ENCODE measurements at places on chromosomes 12 and 14.

- no peak for DNase-seq
Observed at GRCh38 chr12:86081843-86082242, 174.3 kb downstream of the MGAT4C start.

DNA sequence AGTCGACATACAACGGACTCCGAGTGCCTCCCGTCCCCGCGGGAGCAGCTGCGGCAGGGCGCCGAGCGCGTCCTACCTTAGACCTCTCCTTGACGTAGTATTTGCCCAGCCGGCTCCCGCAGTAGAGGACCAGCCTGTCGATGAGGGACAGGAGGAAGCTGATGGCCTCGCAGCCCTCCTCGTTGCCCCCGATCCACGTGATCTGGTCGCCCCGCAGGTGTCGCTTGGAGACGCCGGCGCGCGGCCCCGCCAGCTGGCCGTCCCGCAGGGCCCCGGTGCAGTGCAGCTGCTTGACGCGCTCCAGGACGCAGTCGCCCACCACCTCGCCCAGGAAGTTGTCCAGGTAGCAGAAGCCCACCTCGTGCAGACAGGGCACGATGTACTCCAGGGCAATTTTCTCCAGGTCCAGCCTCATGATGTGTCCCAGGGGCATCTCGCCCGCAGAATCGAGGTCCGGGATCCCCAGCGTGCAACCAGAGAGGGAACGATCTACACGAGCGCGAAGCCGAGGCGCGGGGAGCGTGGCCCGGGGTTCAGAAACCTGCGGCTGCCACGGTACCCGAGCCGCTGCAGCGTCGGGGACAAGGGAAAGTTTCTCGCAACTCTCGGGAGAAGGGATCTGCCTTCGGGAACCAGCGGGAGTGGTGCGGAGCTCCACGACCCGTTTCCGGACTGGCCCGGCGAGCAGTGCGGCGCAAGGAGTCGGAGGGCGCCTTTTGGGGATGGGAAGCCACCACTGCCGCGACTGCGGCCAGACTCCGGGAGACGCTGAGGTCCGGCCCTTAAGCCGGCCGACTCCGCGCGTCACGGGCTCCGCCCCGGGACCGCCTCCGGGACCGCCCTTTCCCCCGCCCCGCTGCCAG, at the start of gene EGLN3:
TSS of gene EGLN3 (minus strand) at position 755 of the 863 bp plus-strand sequence. CDS start at position 433, 322 bp downstream.
- DNase-seq, result peak; percentile 76

DNA sequence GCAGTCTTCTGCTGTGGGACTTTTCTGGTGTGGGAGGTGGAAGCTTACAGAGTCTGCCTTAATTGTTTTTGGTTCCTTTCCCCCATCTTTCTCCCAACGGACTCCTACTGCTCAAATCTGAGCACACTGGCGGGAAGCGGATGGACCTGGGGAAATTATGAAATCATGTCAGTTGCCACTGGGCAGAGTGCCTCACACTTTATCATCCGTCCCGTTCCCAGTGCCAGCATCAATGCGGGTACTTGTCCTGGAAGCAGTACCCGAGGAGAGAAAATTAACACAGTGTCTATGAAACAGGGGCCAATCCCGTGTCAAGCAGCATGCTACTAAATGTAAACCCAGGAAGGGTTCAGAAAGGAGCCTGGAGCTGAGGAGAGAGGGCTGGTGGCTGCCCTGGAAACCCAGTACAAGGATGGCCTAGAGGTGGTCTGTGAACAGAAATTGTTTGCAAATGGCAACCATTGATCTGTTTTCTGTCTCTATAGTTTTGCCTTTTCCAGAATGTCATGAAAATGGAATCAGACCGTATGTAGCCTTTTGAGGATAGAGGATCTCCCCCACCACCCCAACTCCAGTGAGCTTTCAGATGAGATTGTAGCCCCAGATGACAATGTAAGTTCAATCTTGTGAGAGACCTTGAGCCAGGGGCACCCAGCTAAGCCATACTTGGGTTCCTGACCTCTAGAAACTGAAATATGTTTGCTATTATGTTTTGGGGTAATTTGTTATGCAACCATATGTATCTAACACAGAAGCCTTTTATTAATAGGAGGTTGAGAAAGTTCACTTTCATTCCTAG, 908 bp upstream of the CDKL1 start:
- DNase-seq, result no peak

DNA sequence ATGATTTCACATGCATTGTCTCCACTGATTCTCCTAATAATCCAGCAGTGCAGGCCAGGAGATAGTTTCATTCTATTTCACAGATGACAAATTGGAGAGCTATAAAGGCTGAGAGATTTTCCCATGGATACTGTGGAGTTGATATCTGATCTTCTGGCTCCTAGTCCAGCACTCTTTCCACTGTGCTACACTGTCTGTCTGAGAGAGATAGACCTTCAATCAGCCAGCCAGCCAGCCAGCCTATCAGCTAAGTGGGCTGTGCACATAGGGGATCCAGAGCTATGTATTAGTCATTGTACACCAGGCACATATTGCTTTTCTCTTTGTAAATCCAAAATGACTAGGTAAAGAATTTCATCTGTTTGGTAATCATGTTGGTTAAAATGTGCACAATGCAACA, 91.8 kb upstream of the ATP2B1 start:
- peak; percentile 23 for DNase-seq

- no peak for DNase-seq
Observed at GRCh38 chr12:22759769-22760674, 135.1 kb downstream of the ETNK1 start.

- DNase-seq, result no peak
Observed at GRCh38 chr12:56247923-56248322, 10.3 kb downstream of the ANKRD52 start.

DNA sequence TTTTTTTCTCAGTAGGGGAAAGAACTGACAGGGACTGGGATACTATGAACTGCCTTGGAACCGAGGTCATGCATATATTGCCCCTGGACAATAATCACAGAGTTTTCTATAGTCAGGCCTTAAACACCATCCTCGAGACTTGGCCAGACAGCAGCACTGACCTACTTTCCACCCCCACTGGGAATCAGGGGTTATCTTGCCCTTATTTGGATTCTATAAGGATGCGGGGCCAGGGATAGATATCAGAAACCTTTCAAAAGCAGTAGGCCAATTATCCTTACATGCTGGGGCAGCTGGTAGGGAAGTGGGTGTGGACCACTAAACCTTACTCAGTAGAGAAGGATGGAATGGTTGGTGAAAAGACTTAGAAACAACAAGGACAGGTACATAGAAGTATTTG, 2.0 kb downstream of the ZNF219 start:
- DNase-seq, result no peak

GRCh38 chr14:32779840-32780239, 158.8 kb upstream of the NPAS3 start:
- DNase-seq, result no peak

GRCh38 chr14:60346706-60347105, 97.7 kb downstream of the PPM1A start:
- peak; percentile 36 for DNase-seq

DNA sequence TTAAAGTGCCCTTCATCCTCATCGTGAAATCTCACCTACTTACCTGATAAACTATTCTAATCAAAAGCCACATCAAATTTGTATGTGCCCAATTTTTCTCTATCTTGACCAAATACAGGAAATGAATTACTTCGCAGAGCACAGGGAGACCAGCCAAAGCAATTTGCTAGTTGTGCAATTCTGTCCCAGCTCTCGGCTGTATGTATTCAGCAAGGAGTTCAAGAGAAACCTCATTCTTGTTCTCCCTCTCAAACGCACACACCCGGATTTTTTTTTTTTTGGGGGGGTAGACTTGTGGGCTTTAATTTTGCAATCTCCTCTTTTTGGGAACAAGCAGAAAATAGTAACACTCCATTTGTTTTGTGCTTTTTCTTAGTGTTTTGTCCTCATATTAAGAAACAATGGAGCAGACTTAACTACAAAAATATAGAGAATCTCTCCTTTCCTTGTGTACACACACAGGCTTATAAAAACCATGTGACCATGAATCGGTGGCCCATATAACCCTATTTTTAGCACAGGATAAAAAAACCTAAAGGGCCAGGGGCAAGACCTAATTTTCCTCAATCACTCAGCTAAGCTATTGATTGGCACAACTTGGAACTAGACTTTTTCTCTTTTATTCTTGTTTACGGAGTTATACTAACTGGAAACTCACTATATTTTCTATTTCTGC, 64.2 kb downstream of the MBIP start:
- DNase-seq, result no peak

- DNase-seq, result no peak
Observed at GRCh38 chr12:13435235-13435933, 238.9 kb downstream of the EMP1 start.

DNA sequence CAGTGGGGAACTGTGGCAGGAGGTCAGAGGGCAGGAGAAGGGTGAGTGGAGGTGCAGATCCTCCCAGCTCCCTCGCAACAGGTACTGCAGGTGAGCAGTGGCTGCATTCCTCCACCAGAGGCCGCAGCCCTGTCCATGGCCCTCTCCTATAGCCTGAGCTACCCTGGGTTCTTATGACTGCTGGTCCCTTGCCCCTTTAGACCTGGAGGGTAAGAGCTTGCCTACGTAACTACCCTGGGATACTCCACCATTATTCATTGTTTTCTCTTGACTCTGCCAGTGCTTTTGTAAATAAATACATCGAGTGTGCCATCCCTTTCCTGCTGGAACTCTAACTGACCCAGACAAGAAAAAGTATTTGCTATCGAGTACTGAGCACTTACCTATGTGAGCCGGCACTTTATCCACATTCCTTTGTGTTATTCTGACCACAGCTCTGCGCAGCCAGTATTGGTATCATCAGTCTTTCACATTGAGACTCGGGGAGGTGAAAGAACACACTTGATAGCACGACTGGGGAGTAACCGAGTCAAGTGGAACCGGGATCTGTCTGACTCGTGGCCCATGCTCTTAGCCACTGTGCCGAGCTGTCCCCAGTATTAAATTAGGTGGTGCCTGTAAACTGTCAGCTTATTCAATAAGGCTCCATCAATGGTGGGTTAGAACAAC, 38.5 kb downstream of the LTBP2 start:
- no peak for DNase-seq

DNA sequence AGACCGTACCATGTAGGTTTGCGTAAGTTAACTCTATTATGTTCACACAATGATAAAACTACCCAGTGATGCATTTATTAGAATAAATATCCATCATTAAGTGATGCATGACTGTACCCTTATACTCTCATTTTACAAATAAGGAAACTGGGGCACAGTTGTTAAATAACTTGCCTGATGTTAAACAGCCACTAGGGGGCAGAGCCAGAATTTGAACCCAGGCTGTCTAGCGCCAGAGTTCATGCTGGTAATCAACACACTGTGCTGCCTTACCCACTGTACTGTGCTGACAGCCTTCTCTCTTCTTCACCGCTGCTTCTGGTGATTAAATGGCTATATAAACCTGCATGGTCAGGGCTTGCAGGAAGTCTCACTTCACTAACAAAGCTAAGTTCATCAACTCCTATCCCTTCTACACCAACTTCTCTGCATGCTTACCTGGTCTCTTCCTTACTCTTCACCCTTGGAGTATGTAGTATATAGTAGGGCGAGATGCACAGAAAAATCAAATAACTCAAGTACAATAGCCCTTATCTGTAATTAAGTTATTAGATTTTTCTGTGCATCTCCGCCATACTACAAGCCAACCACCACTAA, 43.6 kb upstream of the APPL2 start:
- DNase-seq, result peak; percentile 33

DNA sequence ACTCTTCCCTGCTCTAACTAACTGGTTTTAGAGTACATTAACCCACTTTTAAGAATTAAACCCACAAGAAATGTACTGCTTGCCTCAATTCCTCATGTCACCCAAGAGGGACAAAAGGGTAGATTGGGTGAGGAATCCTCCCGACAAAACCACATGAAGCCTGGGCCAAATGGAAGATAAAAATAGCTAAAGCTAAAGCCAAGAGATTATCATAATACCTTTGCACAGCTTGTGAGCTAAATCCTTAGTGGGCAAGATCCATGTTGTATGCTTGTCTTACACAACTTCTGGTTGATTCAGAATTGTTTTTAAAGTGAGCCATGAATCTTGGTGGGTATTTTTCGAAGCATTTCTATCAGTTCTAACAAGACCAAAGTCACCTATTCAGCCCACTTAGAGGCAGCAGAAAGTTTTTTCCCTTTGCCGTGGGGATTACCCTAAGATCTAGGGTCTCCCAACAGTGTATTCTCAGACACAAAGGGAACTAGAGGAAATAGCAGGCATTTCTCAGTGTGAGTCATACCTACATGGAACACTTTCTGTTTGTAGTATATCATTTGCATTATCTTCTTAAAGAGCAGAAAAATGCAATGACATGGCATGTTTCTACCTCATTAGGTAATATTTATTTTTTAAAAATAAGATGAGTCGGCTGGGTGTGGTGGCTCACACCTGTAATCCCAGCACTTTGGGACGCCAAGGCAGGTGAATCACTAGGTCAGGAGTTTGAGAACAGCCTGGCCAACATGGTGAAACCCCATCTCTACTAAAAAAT, 616.6 kb downstream of the KCNH5 start:
- DNase-seq, result no peak

GRCh38 chr14:91186515-91187066, 57.9 kb downstream of the GPR68 start:
- no peak for DNase-seq

GRCh38 chr14:68652433-68652690, 140.5 kb downstream of the ZFP36L1 start:
- no peak for DNase-seq

GRCh38 chr12:704516-705242, 41.4 kb upstream of the NINJ2 start:
- DNase-seq, result no peak

GRCh38 chr14:93788543-93789227, 400 bp upstream of the PRIMA1 start:
- no peak for DNase-seq

DNA sequence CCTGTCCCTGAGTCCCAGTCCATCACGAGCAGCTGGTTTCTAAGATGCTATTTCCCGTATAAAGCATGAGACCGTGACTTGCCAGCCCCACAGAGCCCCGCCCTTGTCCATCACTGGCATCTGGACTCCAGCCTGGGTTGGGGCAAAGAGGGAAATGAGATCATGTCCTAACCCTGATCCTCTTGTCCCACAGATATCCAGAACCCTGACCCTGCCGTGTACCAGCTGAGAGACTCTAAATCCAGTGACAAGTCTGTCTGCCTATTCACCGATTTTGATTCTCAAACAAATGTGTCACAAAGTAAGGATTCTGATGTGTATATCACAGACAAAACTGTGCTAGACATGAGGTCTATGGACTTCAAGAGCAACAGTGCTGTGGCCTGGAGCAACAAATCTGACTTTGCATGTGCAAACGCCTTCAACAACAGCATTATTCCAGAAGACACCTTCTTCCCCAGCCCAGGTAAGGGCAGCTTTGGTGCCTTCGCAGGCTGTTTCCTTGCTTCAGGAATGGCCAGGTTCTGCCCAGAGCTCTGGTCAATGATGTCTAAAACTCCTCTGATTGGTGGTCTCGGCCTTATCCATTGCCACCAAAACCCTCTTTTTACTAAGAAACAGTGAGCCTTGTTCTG, 41.6 kb downstream of the DAD1 start:
- DNase-seq, result no peak

GRCh38 chr14:67429510-67430205, 17.7 kb upstream of the PLEK2 start:
- no peak for DNase-seq

GRCh38 chr14:66434464-66434863, 51.7 kb upstream of the CCDC196 start:
- DNase-seq, result no peak

GRCh38 chr14:76352639-76353281, 23.2 kb upstream of the ESRRB start:
- DNase-seq, result peak; percentile 54
